Cardiac fibroblast (primary cell): ENCODE measurements at places on chromosomes 6 and 20.
A peak's percentile ranks its signal among the peaks of the same experiment; 100 is the strongest.

- peak; percentile 32 for DNase-seq
Measured at GRCh38 chr20:9353916-9354276, 160.5 kb upstream of the LAMP5 start.

DNA sequence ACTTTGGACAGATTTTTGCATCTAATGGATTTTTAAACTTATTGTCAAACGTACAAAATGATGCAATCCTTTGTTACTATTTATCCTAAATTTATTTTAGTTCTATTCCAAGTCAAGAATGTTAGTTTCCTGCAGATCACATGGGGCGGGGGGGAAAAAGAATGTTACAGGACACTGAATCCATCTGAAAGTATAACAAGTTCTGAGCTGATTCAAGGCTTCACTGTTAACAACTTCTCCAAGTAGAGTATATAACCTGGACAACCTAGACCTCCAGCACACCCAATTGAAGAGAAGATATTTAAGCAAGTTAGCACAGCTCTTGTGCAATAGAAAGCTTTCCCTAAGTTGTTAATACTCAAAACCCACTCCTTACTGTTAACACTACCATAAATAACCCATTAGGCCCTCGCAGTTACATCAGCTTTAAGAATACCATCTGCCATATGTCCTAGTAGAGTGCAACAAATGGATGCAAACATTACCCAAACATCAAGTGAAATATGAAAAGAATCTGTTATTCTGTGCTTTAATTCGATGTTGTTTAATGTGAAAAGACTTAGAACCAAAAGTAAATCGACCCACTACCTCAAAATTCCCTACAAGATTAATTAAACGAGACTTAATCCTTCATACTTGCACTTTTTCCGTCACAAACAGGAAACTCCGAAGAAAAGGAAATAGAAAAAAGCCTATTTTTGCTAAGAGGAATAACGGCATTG lies 1.3 kb downstream of the SEC63 start:
- peak; percentile 64 for DNase-seq

DNA sequence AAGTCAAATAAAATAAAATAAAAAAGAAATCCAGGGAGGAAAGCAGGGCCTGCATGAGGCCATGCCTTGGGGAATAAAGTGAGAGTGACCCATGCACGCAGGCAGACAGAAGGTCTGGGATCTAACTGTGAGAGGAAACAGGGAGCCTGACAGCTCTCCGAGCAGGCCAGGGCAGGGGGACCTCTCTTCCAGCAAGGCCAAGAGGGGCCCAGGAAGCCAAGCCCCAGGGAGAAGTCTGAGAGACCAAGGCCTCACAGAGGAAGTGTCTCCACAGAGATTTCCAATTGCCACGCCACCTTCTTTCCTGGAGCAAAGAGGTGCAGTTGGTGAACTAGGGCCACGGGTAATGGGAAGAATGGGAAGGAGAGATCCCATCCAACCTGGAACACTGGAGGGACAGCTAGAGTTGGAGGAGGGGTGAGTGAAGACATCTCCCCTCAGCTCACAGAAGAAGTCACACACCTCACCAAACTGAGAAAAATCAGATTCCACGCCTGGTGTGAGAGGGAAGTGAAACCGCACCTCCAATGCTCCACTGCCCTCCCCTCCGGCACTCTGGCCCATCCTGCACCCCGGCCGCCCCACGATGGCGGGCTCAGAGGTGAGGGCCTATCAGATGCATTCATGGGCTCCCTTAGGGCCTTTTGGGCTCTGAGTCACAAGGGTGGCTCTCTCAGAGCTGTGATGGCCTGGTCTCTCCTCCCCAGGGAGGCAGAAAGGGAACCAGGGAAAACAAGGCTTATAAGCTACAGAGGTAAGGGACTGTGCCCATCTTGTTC lies 25.1 kb upstream of the TAF8 start:
- no peak for DNase-seq

- peak; percentile 35 for DNase-seq
Measured at GRCh38 chr20:36717657-36718056, 28.2 kb downstream of the NDRG3 start.

DNA sequence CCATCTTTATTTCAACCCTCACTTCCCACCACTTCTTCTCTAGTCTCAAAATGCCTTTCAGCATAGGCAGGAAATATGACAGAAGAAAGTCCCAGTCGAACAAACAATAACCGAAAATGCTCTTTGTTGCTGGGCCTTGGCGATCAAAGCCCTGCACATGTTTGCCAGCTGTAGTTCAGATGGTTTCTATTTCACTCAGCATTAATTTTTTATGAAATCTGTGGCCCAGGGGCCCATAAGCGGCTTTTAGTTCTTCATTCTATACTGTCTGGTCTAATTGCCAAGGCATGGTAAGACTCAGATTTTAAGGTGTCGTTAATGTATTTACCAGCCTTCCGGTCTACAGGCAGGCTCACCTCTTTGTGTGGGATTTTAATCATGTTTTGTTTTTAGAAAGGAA lies 10.9 kb upstream of the F13A1 start:
- DNase-seq: no peak
